CD8-positive, alpha-beta memory T cell (primary cell): ENCODE measurements at places on chromosomes 1 and 21.

DNA sequence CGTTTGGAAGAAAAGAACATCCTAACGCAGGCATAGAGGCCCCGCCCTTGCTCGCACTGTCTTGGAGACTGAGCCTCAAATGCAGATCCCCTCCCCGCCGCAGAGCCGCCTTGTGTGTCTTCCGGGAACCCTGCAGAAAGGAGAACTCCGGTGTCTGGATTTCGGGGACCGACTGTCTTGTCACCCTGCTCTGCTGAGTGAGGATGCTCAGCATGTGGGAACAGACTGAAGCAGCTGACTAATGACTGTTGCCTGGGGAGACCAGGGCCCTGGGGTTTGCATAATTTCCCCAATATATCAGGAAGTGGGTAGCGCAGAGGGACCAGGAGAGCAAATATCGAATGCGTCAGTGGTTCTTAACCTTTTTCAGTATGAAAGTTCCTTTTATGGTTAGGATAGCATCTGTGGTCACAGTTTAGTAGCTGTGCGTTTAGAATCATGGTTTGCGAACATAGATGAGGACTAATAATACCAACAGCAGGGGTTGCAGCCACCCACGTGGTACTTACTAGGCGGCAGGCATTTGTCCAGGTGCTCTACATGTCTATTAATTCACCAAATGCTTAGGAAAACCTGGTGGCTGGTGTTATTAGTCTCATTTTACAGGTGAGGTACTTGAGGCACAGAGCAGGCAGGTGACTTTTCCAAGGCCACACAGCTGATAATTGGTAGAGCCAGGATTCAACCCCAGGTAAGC is 14.3 kb downstream of the GPR137B start:
- DNase-seq: peak; percentile 34

GRCh38 chr1:91765880-91766443 is 120.0 kb downstream of the TGFBR3 start:
- no peak for DNase-seq

GRCh38 chr21:45642122-45642813 is 1.3 kb upstream of the PCBP3 start:
- no peak for DNase-seq

DNA sequence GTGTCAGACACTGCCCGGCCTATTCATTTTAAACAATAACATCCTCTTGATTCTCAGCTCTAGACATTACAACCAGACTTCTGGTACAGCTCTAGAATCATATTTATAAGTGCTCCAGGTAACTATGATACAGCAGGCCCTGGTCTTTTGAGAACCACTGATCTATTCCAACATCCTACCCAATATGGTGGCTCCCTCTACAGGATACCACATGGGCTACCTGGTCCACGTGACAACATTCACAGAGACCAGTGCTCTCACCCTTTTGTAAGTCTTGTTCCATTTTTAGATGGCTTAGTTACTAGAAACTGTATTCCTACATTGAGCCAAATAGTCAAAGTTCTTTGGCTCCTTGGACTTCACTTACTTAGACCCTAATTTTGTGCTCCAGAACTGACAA is 102.9 kb downstream of the PTPN14 start:
- no peak for DNase-seq

- DNase-seq: no peak
Measured at GRCh38 chr1:6462412-6463119, 3.4 kb downstream of the TNFRSF25 start.

- DNase-seq: no peak
Measured at GRCh38 chr1:236904892-236905741, 99.1 kb downstream of the MT1HL1 start.

GRCh38 chr1:199123615-199124014 is 484.8 kb downstream of the PTPRC start:
- DNase-seq: no peak

- peak; percentile 39 for DNase-seq
Measured at GRCh38 chr1:20640183-20640597, 6.9 kb downstream of the PINK1 start.

GRCh38 chr1:156419854-156420204 is 50.8 kb downstream of the RHBG start:
- DNase-seq: no peak

- no peak for DNase-seq
Measured at GRCh38 chr1:84842748-84843231, 50.2 kb downstream of the LPAR3 start.
